ENCODE measurements at places on chromosomes 1 and 21. TPM values are rescaled to one million over a fixed set of nuclear protein-coding genes. Genes with fewer than 3 reads are reported as not detected.

DNA sequence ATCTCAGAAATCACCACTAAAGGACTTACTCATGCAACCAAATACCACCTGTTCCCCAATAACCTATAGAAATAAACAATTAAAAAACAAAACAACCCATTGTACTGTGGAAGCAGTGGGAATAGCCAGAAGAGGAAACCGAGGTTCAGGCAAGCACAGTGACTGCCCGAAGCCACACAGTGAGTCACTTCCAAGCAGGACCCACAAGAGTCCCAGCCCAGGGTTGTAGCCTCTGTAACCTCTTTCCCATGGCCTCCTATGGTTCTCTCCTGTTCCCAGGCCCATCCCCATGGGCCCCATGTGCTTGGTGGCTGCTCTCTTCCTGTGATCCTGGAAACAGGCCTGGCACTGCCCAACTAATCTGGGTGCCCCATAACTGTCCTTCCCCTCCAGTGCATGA lies 29.0 kb upstream of the HTR1D start:
- DNase-seq = no peak

DNA sequence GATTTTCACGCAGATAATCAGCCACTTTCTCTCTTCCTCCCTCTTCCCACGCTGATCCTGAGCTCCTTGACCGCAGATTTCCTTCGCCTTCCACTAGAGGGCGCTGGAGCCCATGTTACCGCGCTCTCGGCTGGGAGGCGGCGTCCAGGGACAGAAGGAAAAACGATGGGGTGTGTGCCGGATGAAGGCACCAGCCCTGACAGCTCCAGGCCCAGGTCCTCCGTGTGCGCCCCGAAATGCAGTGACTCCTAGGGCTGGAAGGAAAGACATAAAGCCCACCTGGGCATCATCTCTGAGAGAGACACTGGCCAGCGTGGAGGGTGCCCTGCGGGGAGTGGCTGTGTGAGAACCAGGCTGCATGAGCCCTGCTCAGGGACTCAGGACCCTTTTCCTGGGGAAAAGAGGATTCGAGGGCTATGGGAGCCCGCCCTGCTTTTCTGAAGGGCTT lies 44.9 kb upstream of the CYP2J2 start:
- DNase-seq = no peak

GRCh38 chr1:209328196-209328595 lies 255.3 kb upstream of the CAMK1G start:
- no peak for DNase-seq

DNA sequence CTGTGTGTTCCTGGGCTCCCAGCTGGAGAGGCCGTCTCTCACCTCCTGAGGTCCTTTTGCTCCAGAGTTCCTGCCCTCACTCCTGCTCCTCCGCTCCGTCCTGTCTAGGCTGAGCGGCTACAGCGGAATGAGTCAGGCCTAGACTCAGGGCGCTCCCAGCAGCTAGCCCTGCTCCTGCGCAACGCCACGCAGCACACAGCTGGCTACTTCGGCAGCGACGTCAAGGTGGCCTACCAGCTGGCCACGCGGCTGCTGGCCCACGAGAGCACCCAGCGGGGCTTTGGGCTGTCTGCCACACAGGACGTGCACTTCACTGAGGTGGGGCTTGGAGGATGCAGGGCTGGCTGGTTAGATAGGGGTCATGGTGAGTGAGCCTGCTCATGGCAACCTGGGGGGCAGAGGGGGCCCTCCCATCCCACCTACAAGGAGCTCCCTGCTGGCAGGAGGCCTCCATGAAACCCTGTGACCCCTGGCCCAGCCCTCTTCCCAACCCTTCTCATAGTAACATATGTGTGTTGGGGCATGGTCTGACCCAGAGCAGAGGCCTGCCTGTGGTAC lies 15.1 kb downstream of the PSRC1 start:
- DNase-seq = no peak

GRCh38 chr1:192343344-192343743 lies 26.6 kb downstream of the RGS21 start:
- no peak for DNase-seq

- peak; percentile 49 for DNase-seq
These were observed 32.3 kb downstream of the TMEM63A start for GRCh38 chr1:225849925-225850324.

Gene NLRP3
- total RNA-seq = 2.6 TPM

Gene CYB561D1
- 9.9 TPM for total RNA-seq

Gene CELA2A
- not detected for total RNA-seq

- peak; percentile 30 for DNase-seq
These were observed 450 bp downstream of the S100A10 start for GRCh38 chr1:151993084-151993733.

DNA sequence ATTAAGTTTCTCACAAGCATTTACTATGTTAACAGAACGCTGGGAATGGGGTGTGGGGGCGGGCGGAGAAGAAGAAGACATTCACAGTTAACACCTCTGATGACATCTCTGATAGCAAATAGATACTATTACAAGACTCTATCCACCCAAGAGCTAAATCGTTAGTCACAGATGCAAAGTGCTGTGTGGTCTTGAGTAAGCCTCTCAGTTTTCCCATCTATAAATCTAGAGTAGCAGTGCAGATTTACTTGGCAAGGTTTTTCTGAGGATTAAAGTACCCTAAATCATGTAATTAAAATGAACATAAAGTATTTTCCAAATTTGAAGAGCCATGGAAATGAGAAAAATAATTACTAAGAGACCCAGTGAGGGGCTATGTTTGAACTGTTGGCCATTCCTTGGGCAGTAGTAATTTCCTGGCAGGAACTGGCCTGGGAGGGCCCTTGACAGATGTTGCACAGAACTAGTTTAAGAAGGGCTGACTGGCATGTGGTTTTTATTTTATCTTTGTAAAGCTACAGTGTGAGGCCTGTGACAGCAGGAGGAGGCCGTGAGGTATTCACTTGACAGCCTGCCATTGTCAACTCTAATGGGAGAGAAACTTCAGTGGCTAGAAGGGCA lies 58.7 kb upstream of the APOBEC4 start:
- no peak for DNase-seq

Gene WNT3A
- total RNA-seq = not detected

Gene NHLH2
- total RNA-seq = not detected

GRCh38 chr1:27132624-27133023 lies 22.3 kb downstream of the SLC9A1 start:
- DNase-seq = no peak

GRCh38 chr1:109980324-109981003 lies 4.1 kb upstream of the AHCYL1 start:
- no peak for DNase-seq

- DNase-seq = peak; percentile 88
These were observed 1.3 kb downstream of the DENND4B start for GRCh38 chr1:153945131-153945794.

GRCh38 chr1:23013657-23014056 lies 2.0 kb downstream of the TEX46 start:
- DNase-seq = no peak

All from CD8-positive, alpha-beta memory T cell (primary cell).